ENCODE measurements at places on chromosomes 11 and 22.

- no peak for DNase-seq
These were observed 1154.6 kb downstream of the JRKL start for GRCh38 chr11:97544431-97544830.

GRCh38 chr22:19430890-19431541 is 517 bp downstream of the HIRA start:
- DNase-seq, result no peak

DNA sequence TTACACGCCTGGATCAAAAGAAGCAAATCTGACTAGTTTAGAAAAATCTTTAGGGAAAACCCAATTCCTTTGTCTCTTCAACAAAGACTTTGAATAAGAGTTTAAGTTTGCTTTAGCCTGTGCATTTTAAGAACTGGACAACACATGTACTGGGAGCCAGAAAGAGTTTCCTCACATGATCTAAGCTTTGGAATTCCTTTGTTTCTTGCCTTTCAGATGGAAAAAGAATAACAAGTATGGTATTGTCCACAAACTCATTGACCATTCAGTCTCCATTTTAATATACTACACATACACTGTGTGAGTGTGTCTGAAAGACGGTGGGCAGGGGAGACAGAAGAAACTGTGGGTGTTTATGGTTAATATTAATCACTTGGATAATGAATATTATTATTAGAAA is 205.6 kb downstream of the MAML2 start:
- DNase-seq, result no peak

- no peak for DNase-seq
These were observed 121.7 kb downstream of the OSBP2 start for GRCh38 chr22:30816413-30816812.

GRCh38 chr11:2520736-2521035 is 75.9 kb downstream of the KCNQ1 start:
- no peak for DNase-seq

DNA sequence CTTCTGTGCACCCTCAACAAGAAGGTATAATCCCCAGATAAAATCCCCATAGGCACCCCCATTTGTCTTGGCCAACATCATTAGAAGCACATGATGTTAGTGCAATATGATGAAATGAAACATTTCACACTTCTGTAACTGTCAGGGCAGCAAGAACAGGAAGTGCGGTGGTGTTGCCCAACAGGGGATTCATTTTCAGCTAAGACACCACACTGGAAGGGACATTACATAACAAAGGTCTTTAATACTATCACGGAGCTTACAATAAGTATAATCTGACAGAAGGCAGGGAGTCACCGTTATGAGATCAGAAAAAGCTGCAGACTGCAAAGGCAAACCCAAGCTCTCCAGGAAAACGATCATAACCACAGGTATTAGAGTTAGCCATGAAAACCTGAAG is 2.0 kb downstream of the OR52W1 start:
- DNase-seq, result no peak

- no peak for DNase-seq
These were observed 98.8 kb downstream of the SGSM3 start for GRCh38 chr22:40469181-40469580.

DNA sequence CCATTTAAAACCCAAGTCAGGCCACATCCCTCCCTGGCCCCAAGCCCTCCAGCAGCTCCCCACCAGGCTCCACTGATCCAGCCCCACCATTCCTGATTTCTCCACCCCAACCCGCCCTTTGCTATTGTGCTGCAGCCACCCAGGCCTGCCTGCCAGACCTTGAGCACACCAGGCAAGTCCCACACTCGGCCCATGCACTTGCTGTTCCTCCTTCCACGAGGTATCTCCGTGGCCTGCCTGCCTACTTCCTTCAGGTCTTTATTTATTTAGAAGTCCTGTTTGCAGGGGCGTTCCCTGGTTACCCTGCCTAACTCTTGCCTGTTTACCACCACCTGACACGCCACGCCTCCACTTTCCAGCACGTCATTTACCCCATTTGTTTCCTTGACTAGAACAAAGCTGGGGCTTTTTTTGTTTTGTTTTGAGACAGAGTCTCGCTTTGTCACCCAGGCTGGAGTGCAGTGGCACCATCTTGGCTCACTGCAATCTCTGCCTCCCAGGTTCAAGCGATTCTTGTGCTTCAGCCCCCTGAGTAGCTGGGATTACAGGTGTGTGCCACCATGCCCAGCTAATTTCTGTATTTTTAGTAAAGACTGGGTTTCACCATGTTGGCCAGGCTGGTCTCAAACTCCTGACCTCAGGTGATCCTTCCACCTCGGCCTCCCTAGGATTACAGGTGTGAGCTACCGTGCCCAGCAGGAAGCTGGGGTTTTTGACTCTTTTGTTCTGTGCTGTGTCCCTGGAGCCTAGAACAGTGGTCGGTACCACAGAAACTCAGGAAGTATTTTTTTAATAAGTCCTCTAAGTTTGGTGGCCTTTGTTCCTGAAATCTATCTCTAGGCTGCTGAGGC is 6.7 kb downstream of the CENPM start:
- DNase-seq, result no peak

DNA sequence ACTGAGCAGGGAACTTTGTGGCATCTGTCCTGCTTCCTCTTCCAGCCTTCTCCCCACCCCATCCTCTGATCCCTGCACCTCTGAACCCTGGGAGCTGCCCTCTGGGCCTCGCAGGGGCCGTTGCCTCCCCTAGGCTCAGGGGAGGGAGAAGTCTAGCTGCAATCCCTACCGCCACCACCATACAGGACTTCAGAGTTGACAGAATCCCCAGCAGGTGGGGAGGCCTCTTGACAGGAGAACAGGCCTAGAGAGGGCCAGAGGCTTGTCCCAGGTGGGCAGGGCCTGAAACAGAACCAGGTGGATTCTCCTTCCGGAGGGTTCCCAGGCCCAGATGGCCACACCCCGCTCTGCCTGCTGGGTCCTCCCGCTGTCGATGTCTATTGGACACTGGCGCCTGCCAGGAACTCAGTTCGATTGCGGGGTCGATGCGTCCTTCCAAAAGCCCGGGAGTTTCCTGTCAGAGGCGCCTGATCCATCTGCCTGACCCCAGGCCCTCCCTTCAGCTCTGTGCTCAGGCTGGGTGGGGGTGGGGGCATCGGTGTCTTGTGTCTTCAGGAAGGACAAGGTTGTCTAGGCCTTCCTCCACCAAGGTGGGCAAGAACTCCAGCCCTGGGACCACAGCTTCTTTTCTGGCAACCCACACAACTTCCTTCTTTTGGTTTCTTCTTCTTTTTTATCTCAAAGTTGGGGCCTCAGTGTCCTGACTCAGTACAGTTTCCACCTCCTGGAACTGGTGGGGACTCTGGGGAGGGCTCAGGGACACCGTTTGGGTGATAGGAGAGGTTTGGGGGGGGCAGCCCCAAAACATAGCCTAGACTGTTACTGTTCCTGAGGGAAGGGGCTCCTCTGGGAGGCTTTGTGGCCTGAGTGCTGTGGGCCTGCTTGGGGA is 6.4 kb downstream of the STARD10 start:
- DNase-seq, result no peak

- DNase-seq, result no peak
These were observed 34.5 kb upstream of the DGCR6L start for GRCh38 chr22:20354238-20354975.

DNA sequence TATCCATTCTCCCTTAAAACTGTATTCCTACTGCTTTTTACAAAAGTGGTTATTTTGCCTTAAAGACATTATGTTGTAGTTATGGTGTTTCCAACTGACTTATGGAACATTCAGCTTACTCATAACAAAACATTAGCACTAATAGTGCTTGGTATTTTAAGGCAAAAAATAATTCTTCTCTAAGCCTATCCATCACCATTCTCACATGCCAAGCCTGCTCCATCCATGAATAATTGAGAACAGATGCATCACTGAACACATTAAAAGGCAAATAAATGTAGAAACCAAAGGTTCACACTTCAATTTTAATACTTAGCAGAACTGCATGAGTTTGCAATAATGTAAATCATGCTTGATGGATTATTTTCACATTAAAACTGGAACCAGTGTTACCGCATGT is 42.3 kb upstream of the DDI1 start:
- DNase-seq, result no peak

DNA sequence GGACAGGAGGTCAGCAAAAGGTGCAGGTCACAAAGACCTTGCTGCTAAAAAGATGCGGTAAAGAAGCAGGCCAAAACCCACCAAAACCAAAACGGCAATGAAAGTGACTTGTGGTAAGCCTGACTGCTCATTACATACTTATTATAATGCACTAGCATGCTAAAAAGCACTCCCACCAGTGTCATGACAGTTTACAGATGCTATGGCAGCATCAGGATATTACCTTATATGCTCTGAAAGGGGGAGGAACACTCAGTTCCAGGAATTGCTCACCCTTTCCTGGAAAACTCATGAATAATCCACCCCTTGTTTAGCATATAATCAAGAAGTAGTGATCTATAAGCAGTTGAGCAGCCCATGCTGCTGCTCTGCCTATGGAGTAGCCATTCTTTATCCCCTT is 45.2 kb upstream of the SLC5A12 start:
- no peak for DNase-seq

- no peak for DNase-seq
These were observed 340.5 kb downstream of the TENM4 start for GRCh38 chr11:79100093-79100910.

DNA sequence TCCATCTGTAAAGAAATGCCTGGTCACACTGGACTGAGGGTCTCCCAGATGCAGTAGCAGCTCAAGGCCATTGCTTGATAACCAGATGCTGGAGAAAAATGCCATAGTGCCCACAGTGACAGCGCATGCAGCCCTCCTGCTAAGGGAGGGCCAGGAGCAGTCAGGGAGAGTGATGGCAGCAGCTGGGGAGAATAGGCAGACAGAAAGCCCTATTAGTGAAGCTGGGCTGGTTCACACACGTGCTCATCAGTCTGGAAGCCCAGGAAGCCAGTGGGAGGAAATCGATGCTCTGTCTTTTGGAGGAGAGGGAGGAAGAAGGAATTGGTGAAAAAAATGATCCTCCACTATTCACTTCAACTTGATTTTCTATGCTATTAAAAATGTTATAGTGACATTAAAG is 82.9 kb downstream of the OSBP2 start:
- no peak for DNase-seq

GRCh38 chr22:20154602-20155187 is 3.8 kb upstream of the CCDC188 start:
- DNase-seq, result no peak

- no peak for DNase-seq
These were observed 13.7 kb downstream of the TBC1D22A start for GRCh38 chr22:46775850-46776826.

DNA sequence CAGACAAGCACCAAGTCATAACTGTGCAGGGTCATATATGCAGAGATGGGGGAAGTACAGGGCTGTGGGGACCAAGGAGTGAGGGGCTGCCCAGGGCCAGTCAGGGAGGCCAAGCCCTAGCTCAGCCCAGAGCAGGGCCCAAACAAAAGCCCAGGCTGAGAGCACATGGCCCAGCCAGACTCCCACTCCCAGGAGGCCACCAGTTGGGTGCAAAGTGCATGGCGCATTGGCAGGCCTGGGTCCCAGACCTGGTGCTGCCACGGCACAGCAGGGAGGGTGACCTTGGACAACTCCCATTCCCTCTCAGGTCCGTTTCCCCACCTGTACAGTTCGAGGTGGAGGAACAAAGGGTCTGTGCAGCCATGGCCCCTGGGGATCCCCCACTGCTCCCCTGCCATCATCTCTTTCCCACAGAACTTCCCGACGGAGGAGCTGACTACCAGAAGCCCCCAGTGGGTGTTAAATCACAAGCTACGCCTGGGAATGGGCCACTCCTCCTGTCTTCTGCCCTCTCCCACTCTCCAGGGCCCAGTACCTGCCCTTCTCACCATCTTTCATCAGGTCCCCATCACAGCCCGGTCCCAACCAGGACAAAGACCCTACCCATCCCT is 608 bp downstream of the NIPSNAP1 start:
- DNase-seq, result no peak

DNA sequence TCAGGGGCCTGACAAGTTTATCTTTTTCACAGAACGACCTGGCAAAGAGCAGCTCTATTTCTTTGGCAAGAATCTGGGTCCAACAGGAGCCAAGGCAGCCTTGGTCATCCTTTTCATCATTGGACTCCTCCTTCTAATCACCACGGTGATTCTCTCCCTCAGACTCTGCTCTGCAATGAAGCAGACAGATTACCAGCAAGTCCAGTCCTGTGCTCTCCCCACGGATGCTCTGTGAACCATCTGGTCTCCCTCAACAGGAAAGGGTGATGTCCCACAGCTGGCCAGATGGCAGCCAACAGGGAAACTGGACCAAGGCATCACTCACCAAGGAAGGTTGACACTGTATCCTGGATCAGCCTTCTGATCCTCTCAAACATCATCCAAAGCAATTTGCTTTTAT is 17.0 kb upstream of the PANX1 start:
- no peak for DNase-seq

- no peak for DNase-seq
These were observed 8.7 kb downstream of the ROBO3 start for GRCh38 chr11:124873951-124874350.

DNA sequence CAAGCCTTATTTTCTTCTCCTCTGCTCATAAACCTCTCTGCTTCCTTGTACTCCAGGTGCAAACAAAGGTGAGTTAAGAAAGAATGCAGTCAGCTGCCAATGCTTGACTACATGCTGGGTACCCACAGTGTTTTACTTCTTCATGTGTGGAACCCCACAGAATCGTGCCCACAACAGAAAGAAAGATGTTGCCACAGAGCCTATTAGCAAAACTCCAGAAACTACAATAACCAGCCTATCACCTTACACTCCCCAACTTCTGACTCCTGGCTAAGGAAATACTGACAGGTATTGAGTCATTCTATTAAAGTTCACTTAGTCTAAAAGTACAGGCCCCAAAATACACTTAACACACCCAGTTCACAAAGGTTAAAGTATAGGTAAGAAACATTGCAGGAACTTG is 56.9 kb upstream of the CCDC89 start:
- DNase-seq, result no peak

GRCh38 chr11:12287374-12288211 is 89.8 kb upstream of the PARVA start:
- no peak for DNase-seq

GRCh38 chr11:109658190-109658589 is 236.2 kb downstream of the C11orf87 start:
- no peak for DNase-seq

DNA sequence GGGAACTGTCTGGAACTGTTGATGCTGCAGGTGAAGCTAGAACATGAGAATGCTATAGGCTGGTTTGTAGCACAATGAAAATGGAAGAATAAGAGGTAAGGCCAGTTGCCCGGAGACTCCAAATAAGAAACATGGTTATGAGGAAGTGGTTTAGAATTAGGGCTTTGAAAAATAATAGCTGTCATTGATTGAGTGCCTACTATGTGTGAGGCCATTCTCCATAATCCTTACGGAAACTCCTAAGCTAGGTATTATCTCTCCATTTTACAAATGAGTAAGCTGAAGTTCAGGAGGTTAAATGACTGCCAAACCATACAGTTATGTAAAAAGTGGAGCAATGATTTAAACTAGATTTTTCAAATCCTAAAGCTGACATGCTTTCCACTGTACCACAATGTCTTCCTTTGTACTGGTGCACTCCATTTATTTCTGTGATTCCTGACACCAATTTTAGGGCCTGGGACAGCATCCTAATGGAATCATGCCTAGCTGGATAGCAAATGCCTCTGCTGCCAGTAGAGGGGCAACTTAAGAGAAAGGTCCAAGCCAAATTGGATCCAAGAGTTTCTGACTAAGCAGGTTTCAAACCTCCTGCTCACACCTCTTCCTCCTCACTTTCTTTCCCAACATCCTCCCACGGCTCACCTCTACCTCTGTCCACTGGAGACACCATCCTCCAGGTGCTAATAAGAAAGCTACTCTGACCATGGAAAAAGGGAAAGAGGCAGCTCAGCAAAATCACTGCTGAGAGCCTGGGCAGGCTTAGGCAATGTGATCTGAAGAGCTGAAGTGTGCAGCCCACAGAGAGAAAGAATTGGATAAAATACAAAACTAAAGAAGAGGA is 46.9 kb upstream of the PICALM start:
- no peak for DNase-seq

- DNase-seq, result no peak
These were observed 1.5 kb downstream of the GALNT18 start for GRCh38 chr11:11620173-11620920.
